ENCODE measurements at places on chromosomes 1 and 21. TPM values are rescaled to one million over a fixed set of nuclear protein-coding genes. Genes with fewer than 3 reads are reported as not detected.

Gene TSNAX
- total RNA-seq: 37.2 TPM

GRCh38 chr1:92832537-92833114, 786 bp downstream of the RPL5 start:
- no peak for DNase-seq

- DNase-seq: no peak
These were observed 1.1 kb downstream of the S100A11 start for GRCh38 chr1:152035539-152036266.

GRCh38 chr1:24427545-24427862, 11.9 kb downstream of the NIPAL3 start:
- DNase-seq: no peak

- DNase-seq: no peak
These were observed 58.7 kb upstream of the GADD45A start for GRCh38 chr1:67626090-67626860.

Gene EFNA3
- total RNA-seq: 3.2 TPM

Gene CLCA1
- 0.15 TPM for total RNA-seq

DNA sequence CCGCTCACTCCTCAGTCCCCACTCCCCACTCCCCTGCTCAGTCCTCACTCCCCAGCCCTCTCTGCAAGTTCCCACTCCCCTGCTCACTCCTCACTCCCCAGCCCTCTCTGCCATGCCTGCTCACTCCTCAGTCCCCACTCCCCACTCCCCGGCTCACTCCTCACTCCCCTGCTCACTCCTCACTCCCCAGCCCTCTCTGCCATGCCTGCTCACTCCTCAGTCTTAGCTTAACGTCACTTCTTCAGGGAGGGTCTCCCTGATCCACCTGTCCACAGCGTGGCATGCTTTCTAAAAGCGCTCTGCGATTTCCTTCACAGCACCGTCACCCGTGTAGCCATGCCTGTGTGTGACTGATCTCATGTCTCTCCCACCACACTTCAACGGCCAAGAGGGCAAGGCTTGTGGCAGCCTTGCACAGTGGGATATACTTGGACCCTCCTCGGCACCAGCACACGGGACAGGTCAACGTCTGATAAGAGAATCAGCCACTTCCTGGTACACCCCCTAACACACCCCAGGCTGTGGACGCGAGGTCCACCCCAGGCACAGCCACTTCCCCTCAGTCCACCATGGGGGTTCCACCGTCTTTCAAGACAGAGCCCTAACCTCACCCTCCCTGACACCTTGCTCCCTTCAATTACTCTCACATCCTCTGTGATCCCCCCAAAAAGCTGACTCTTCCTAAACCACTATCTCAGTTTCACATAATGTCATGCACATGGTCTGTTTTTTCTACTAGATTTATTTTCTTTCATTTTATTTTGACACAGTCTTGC, 14.0 kb downstream of the PRDM15 start:
- DNase-seq: no peak

Gene INKA2
- 14.8 TPM for total RNA-seq

DNA sequence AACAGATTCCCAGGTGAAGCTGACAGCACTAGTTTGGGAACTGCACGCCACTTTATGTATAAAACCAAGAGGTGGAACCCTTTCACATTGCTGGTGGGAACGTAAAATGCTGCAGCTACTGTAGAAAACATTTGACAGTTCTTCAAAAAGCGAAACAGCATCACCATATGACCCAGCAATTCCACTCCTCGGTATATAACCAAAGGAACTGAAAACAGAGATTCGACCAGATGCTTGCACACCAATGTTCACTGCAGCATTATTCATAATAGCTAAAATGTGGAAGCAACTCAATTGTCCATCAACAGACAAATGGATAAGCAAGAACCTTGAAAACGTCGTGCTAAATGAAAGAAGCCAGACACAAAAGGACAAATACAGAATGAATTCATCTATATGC, 17.5 kb downstream of the RSPH1 start:
- no peak for DNase-seq

GRCh38 chr1:14280909-14281308, 317.6 kb upstream of the KAZN start:
- DNase-seq: no peak

DNA sequence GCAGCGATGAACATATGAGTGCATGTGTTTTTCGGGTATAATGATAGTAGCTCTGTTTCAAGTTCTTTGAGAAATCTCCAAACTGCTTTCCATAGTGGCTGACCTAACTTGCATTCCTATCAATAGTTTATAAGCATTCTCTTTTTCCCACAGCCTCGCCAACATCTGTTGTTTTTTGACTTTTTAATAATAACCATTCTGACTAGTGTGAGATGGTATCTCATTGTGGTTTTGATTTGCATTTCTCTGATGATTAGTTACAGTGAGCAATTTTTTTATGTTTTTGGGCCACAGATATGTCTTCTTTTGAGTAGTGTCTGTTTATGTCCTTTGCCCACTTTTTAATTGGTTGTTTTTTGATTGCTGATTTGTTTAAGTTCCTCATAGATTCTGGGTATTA, 10.6 kb upstream of the RUNX1 start:
- DNase-seq: no peak

Gene GCSAML
- total RNA-seq: 0.06 TPM

Gene TMPRSS3
- total RNA-seq: 0.15 TPM

DNA sequence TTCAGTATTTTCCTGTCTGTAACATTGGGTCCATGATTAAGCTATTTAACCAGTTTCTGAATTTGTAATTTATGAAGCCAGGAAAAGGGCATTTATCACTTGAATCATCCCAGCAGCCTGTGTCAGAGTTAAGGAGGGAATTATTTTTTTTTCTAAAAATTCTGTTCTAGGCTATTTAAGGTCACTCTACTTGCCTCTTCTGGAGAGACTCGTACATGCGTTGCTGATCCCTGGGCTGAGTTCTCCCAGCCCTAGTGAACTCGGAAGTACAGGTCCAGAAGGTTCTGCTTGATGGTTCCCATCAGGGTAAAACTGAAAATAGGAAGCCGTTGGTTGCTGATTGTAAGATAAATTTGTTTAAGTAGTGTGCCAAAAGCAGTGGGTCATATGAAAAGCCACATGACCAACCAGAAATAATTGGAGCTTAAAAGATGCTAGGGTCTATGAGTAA, 90.7 kb downstream of the GPR88 start:
- DNase-seq: no peak

Gene ALPL
- 6.7 TPM for total RNA-seq

DNA sequence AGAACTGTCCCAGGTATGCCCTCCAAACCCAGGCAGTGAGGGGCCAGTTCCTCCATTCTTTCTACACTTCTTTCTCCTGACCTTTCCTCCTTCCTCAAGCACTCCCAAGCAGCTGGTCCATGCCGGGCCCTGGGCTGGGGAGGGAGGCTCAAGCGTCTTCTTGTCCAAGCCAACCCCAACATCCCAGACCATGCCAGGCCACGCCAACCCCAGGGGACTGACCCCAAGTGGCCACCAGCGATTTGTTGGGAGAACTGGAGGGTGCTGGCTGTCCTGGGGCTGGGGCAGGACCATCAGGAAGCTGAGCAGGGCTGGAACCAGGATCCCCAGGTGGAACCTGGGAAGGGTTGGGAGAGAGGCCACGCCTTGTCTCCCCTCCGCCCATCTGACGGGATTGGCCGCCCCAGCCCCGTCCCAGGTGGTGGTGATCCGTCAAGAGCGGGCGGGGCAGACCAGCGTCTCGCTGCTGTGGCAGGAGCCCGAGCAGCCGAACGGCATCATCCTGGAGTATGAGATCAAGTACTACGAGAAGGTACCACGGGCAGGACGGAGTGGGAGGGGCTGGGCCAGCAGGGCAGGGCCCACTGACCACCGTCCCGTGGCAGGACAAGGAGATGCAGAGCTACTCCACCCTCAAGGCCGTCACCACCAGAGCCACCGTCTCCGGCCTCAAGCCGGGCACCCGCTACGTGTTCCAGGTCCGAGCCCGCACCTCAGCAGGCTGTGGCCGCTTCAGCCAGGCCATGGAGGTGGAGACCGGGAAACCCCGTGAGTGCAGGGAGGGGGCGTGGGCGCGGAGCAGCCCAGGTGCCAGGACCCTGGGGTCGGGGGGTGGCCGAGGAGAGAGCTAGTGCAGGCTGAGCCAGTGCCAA, 29.9 kb downstream of the EPHA8 start:
- DNase-seq: no peak

DNA sequence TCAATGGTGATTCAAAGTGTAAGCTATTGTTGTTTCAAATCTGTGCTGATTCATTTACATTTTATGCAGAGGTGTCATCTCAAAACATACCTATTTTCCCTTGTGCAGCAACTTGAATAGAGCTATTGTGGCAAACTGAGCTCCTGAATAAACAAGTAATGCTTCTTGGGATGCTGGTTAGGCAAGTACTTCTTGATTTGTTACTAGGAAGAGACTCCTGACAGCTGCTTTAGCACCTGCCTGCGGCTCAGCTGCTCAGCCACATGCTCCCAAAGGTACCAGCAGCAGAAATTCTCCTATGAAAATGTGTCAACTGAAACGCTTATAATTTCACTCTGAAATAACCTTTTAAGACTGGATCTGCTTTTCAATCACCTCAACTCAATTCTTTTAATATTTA, 352.3 kb downstream of the RYR2 start:
- DNase-seq: no peak

Gene CD84
- total RNA-seq: 10.8 TPM

Gene ACKR1
- total RNA-seq: 226 TPM

Gene CSF1
- total RNA-seq: 69.1 TPM

DNA sequence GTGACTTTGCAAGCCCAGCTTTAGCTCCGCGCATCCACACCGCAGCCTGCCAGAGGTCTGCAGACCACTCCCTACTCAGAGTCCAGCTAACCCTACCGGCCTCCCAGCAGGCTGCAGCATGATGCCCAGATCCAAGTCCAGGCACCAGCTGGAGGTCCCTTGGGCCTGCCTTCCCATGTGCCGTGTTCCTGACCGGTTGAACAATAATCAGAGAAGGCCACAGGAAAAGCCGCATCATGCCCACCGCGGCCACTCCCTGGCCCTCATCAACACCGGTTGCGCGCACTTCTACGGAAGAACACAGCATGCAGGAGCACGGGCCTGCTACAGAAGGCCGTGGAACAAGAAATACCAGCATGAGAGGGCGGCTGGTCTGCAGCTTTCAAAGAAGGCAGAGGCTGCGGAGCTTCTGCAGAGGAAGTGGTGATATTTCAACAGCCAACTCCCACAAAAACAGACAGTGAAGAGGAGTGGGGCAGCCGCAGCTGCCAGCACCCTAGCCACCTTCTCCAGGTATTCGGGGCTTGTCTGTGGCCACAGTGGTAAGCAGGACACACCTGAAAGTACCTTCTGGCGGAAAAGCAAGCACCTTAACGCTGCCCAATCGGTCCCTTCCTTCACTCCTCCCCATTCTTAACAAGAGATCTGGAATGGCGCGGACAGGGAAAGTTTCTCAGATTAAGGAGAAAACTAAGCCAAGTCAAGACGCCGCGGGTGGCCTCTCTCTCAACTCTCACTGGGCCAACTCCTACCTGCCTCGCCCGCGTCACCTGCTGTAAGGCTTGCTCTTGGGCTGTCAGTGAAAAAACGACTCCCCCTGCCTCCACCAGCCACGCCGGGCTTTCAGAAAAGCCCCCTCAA, 1.5 kb downstream of the PGBD5 start:
- DNase-seq: no peak

DNA sequence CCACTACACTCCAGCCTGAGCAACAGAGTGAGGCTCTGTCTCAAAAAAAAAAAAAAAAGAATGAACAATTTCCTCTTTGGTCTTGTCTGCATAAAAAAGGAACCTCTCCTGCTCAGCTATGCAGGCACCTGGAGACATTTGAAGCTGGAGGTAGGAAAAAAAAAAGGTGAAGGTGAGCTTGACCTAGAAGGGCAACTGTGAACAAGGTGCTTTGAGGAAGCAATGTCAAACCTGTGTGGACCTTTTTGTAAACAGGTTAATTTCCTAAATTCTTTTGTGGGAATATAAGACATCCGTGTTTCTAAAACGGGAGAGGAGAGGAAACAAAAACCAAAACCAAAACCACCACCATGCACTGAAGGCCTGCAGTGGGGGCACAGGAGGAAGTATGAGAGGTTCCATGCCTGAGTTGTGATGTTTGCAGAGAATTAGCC, 77.5 kb downstream of the SLC45A1 start:
- no peak for DNase-seq

DNA sequence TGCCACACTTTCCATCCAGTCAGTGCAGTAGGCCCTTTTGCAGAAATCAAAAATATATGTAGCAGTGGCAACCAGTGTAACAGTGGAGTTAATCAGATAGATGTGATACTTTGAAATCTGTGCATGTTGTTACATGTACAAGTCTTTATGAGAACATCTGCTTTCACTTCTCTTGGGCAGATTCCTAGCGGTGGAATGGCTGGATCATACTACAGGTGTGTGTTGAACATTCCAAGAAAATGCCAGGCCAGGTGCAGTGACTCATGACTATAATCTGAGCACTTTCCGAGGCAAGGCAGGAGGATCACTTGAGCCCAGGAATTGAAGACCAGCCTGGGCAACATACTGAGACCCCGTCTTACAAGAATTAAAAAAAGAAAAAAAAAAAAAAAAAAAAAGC, 55.3 kb downstream of the GNB1 start:
- DNase-seq: no peak

Gene PSMB2
- total RNA-seq: 36.2 TPM

GRCh38 chr1:155105604-155106011, 22.1 kb upstream of the EFNA1 start:
- no peak for DNase-seq

DNA sequence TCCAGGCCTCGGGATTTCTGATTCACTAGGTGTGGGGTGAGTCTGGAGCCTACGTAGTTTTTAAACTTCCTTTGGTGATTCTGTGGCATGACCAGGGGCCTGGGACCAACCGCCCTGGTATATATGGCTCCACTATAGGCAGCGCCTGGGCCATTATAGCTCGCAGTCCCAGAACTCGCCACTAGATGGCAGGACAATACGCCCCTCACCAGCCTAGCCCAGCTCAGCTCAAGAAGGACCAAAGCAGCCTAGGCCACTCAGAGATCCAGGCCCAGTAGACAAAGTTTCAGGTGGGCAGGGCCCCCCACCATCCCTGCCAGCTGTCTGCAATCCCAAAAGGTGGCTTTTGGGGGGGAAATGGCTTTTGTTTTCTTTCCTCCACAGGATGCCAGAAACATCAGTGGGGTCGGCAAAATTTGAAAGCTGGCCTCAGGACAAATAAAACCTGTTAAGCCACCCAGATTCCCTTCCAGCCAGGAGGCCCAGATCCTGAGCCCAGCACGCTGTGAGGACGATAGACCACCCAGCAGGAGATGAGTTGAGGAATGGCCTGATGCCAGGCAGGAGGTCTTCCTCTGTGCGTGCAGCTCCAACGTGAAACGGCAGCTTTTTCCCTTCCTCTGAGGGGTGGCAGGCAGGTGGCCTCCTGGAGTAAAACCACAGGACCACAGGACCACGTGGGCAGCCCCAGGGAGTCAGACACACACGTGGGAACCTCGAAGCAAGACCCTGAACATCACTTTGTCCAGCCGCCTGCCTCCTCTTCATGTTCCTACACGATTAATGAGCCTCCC, 24.8 kb upstream of the TMEM51 start:
- DNase-seq: peak; percentile 86

Measured in aorta (tissue), 5 donors.